ENCODE measurements at places on chromosomes 5 and 9.

DNA sequence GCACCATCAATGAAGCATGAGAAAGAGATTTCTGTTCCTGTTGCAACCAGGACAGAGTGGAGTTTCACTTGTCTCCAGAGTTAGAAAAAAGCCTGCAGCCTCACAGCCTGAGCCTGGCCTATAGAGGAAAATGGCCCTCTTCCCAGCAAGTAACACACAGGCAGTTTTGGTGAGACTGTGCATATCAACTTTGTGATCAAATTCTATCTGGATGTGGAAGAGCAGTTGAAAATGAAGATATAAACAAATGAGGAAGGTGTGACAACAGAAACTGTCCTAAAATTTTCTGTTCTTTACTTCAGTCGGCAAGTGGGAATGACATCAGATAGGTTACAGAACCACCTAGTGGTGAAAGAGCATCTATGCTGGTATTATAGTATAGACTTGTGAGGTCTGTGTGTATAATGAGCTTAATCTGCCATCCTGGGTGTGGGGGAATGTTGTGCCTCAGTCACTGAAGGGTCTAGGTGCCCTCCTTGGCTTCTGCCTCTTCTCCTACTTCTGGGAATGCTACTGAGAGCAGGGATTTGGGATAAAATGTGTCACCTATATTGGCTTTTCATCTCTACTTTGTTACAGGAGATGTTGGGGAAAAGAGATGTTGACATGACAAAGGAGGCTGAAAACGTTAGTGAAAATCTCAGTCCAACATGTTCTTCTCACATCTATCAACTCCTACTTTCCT, 28.2 kb downstream of the YIPF5 start:
- peak; percentile 36 for DNase-seq

DNA sequence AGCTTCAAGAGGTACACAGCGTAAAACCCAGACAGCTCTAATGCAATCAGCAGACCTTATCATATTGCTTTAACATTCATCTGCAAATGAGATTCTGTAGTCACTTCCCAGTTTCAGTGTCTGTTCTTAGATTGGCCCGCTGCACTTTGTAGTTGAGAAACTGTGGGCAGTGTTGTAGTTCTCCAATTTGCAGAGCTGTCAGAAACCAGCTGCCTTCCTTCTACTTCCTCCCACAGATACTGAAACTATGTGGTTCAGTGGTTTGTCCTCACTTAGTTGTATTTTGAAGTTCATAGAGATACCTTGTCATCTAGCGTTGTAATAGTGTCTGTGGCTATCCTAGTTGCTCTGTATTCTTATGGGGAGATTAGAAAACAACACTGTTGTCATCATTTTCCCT, 39.6 kb upstream of the TRIM36 start:
- no peak for DNase-seq

DNA sequence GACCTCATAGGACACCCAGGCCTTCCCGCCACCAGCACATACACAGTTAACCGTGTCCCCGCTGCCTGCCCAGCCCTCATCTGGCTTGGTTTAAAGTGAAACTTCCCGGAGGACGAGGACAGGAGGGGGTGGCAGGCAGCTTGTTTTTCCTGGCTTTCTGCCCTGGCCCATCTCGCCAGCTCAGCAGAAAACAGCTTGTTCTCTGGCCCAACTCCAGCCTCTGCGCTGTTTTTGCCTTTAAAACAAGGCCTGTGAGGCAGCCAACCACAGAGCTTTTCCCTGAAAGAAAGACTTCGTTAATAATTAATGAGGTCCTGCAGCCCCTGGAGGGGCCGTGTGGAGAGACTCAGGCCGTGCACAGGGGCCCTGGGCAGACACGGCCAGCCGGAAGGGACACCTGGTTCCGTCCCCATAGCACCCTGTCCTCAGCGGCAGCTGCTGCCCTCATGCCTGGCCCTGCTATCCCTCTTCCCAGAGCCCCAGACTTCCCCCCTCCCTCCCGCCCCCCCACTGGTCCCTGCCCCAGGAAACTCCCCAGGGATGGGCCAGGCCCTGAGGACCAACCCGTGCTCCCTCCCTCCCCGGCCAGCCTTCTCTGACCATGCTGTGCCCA, 108.7 kb downstream of the RXRA start:
- DNase-seq, result peak; percentile 33

- DNase-seq, result peak; percentile 75
Measured at GRCh38 chr5:65199993-65200675, 281.6 kb downstream of the ADAMTS6 start.

DNA sequence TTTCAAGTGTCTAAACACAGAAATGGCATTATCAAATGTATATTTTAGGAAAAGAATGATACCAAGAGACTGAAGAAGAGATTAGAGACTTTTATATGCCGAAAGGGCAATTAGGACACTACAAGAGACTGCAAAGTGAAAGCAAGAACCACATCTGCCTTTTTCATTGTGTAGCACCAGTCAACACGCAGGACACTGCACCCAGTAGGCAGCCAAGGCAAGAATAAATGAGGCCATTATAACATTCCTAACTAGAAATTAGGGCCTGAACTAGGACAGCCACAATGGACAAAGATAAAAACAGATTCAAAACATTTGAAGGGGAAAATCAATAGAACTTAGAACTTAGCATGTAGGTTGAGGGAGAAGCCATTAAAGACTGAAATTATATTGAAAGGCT, 10.8 kb downstream of the CETN3 start:
- no peak for DNase-seq

- DNase-seq, result no peak
Measured at GRCh38 chr9:80146466-80146865, 574.7 kb downstream of the TLE4 start.

DNA sequence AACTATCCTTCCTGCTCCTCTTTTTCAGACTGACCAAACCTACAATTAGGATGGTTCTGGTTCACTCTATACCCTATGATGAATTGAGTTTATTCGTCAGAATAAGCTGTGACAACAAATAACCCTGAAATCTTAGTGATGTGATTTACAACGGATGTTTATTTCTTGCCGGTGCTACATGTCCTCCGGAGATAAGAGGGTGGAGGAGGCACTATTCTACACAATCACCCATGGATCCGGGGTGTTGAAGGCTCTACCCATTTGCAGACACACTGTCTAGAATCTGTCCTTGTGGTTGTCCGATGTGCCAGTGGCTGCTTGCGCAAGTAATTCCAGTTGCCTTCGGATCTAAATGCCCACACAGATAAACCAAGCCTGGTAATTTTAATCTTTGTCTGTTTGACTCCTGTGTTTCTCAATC, 44.7 kb downstream of the CDC14B start:
- DNase-seq, result no peak

- DNase-seq, result no peak
Measured at GRCh38 chr9:89975024-89975423, 370.2 kb downstream of the GADD45G start.

- no peak for DNase-seq
Measured at GRCh38 chr9:89374176-89374575, 55.9 kb downstream of the SECISBP2 start.

GRCh38 chr9:110919609-110920008, 118.7 kb downstream of the LPAR1 start:
- DNase-seq, result peak; percentile 77

GRCh38 chr9:113940077-113940476, 64.0 kb downstream of the ZNF618 start:
- DNase-seq, result no peak

DNA sequence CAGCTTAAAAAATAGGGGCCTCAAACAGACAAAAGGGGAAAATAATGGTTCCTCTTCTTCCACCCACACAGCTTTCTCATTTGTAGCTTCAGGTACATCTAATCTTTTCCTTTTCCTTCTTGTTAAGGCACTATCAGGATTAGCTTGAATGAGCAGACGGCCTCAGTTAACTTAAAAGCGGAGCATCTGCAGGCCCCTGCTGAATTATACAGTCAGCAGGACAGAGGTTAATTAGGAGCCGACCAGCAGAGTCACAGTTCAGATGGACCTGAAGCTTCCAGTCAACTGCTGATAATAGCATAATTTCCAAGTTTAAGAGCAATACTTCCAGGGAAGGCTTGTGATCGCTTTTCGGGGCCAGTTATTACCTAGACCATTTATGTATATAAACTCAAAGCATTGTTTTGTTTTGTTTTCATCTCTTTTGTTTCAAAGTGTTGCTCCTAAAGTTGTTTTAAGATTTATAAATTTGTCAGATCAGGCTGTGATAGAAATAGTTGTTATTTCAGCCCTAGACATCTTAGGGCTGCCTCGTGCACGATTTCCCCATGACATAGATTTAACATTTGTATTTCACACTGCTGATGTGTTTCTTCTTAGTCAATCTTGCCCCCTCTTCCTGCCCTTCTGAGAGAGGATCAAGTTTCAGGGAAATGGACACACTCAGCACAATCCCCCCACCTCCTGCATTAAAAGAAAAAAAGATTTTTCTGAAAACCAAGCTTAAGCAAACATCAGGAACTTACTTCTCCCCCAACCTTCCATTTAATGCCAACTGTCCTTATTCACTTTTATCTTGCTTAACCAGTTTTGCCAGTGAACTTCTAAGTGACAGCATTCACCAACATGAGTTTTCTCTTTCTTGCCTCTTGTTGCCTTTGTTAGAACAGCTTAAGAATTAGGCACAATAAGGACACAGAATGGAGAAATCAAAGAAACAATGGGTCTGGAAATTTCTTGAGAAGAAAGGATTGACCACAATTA, 449.8 kb downstream of the ARHGEF28 start:
- DNase-seq, result no peak

GRCh38 chr9:92151691-92152393, 36.6 kb upstream of the SPTLC1 start:
- DNase-seq, result peak; percentile 87

DNA sequence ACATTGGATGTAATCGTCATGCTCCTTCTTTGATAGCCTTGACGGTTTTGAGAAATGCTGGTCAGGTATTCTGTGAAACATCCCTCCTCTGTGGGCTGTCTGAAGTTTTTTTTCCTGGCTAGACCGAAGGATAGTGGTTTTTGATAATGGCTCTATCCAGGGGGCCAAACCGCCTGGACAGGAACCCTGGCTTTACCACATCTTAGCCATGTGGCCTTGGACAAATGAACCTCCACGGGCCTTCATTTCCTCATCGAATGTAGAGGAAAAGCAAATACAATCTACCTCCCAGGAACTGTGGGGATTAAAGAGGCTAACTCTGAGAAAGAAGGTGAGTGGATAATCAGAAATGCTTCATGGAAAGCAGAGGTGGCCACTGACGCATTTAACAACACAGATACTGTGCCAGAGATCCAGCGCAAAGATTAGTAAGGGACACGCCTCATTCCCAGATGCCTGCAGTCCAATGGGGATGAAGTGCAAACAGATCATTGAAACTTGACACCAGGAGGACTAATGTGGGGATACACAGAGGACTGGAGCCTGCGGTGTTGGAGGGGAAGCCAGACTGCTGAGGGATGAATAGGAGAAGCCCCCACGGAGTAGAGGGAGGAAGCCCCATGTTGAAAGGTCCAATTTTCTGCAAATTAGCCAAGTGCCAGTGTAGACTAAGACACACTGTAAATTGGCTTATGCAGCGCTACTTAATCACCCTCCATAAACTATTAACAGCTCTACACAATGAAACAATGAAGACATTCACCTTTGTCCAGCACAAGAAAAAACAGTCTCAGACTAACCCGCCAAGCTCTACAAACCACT, 41.6 kb downstream of the MYO10 start:
- no peak for DNase-seq

GRCh38 chr5:168317521-168318147, 26.2 kb downstream of the WWC1 start:
- DNase-seq, result peak; percentile 99

DNA sequence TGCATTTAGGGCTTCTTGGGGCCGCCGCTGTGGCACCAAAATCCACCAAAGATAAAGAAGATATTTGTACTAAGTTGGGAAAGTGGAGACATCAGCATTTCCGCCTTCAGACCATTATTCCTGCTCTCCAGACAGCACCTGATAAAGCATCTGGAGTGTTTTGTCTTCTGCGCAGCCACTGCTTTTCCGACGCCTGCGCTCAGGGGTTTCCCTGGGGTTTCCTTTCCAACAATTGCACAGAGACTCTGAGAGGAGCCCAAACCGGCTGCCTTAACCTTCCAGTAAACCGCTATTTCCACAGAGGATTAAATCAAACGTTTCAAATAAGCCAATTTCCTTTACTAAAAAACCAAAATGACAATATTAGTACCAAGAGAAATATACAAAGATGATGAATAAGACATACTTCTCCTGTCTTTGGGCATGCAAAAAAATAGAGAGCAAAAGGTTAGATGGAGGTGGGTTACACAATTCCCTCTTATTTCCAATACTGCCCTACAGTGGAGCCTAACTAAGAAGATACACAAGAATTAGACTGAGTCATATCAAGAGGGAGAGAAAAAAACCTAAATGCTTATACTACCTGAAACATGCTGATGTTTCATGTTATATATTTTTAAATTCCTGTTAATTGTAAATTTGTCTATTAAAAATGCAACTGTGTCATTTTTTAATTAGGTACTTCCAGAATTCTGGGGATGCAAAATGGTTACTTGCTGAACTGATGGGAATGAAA, 98.4 kb downstream of the MAPKAP1 start:
- no peak for DNase-seq

GRCh38 chr5:72618708-72619107, 111.5 kb upstream of the ZNF366 start:
- DNase-seq, result no peak

DNA sequence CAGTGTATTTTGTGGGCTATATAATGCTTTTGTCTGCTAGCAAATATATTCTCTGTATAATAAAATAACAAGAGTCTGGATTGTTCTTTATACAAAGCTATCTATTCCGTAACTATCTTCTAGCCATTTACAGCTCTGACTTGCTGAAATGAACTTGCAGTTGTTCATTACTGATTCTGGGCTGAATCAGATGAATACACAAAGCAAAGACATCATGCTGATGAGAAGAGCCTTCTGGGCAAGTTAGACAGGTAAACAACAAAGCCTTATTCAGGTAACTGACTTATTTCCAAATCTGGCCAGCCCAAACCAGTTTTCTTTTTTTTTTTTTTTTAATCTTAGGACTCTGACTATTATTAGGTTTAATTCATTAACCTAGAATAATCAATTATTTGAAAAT, 255.5 kb downstream of the KIAA0825 start:
- no peak for DNase-seq

- DNase-seq, result no peak
Measured at GRCh38 chr5:1545126-1545804, 21.5 kb upstream of the LPCAT1 start.

- DNase-seq, result no peak
Measured at GRCh38 chr5:175765858-175766257, 105.5 kb upstream of the CPLX2 start.

DNA sequence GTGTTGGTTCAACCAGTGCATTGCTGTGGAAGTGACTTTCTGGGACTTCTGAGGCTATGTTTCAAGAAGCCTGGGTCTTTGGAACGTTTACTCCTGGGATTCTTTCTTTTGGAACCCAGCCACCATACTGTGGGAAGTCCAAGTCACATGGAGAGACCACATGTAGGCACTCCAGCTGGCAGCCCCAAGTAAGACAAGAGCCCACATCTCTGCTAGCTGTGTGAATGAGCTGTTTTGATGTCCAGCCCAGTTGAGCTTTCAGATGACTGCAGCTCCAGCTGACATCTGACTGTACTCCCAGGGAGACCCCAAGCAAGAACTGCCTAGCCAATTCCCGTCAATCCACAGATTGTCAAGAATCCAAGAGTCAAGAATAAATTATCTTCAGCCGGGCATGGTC, 60.1 kb upstream of the SPATA31D4 start:
- no peak for DNase-seq

GRCh38 chr9:133957328-133957727, 34.8 kb downstream of the VAV2 start:
- no peak for DNase-seq
